Calu3 (cell line): ENCODE measurements at places on chromosomes 5 and 9. TPM values are rescaled to one million over a fixed set of nuclear protein-coding genes. Genes with fewer than 3 reads are reported as not detected.

SH3GL2 gene
- 1.1 and 1.5 TPM in 2 replicates for total RNA-seq

PCDHA13 gene
- 2.0 and 2.3 TPM in 2 replicates for total RNA-seq

FGD3 gene
- 3.1 and 4.5 TPM in 2 replicates for total RNA-seq

ATP6V0E1 gene
- 256 and 261 TPM in 2 replicates for total RNA-seq

SEMA4D gene
- total RNA-seq = 23.3 and 24.3 TPM in 2 replicates

TLX3 gene
- total RNA-seq = 6.0 and 6.5 TPM in 2 replicates

FBN2 gene
- total RNA-seq = 0.22 and 0.31 TPM in 2 replicates

WDR55 gene
- total RNA-seq = 54.2 and 59.8 TPM in 2 replicates

WNT8A gene
- not detected in 2 replicates for total RNA-seq

GRCh38 chr5:165781738-165782137 lies 2276.3 kb downstream of the MAT2B start:
- no peak for DNase-seq
- H3K27ac ChIP-seq = no peak overlapping the region
- H3K4me3 ChIP-seq = no peak overlapping the region

DNA sequence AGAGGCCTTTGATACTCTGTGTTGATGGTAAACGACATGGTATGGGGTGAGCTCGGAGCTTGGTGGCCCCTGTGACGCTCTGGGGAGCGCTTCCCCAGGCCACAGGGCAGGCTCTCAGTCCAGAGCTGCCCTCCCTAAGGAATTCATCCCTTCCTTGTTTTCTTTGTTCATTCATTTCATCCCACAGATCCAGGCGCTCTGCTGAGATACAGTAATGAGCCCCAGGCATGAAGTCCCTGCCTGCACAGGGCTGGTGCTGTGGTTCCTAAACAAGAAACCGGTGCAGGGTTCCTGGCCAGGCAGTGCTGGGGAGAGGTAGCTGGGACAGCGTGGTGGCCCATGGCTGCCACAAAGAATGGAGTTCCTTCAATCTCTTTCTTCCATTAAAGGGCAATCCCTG lies 14.4 kb downstream of the NEK6 start:
- H3K4me3 ChIP-seq = no peak overlapping the region
- H3K4me1 ChIP-seq = peaks cover 11% of the 10 kb centered on the region
- DNase-seq = no peak

GRCh38 chr5:172436879-172437369 lies 17.4 kb downstream of the SH3PXD2B start:
- peaks cover 17% of the 10 kb centered on the region for H3K36me3 ChIP-seq
- DNase-seq = no peak
- peaks cover 20% of the 10 kb centered on the region for H3K4me1 ChIP-seq
- peak overlapping the region; percentile 59 for H3K27ac ChIP-seq

DNA sequence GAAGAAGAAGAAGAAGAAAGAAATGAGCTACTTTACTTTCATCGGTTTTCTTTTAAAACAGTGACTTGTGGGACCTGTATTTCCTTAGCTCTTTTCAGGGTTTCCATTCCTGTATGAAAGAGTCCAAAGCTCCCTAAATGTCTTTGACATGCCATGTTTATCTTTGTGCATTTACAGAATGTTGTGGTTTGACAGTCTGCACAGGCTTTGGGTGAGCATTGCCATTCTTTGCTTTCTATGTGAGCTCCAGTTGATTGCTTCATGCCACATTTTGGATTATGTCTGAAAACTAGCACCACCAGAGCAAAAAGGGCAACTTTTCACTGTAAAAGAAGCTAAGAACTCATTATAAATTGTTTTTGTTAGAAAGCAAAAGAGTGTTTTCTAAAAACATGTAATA lies 733.4 kb downstream of the TLE4 start:
- no peak overlapping the region for H3K27ac ChIP-seq
- no peak overlapping the region for H3K4me3 ChIP-seq
- peaks cover 3% of the 10 kb centered on the region for H3K4me1 ChIP-seq
- H3K27me3 ChIP-seq = no peaks in the 10 kb centered on the region
- no peak for DNase-seq

DNA sequence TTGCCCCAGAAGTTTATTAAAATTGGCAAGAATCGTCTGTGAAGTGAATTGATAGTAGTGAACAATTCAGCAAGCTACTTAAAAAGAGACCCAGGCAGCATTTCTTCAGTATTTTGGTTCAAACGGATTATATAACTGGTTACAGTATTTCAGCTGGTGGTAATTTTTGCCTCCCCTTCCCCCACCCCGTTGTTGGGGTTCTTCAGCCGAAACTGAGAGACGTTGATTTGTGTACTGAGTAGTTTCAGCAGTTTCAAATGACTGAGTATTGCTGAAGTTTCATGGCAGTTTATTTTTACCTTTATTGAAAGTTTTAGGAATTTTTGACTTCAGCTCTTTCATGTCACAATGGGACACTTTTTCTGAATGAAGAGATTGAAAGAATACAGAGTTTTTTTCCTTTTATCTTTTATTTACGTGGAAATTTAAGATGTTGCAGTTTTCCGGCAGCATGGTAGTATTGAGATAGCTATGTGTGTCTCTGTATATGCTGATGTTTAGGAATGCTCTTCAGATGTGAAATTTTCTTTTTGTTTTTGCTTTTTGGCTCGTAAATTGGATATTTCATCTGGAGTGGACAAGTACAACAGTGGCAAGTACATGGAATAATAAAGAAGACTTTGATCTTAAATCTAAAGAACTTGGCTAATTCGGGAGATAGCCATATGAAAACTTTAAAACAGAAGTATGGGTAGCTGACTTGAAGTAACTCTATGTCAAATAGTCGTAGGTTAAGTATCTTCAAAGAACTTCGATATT lies 1.9 kb downstream of the GPBP1 start:
- H3K27me3 ChIP-seq = no peaks in the 10 kb centered on the region
- peak; percentile 43 for DNase-seq
- H3K4me3 ChIP-seq = peak overlapping the region; percentile 100
- H3K36me3 ChIP-seq = peaks cover 91% of the 10 kb centered on the region
- H3K4me1 ChIP-seq = peaks cover 17% of the 10 kb centered on the region

DNA sequence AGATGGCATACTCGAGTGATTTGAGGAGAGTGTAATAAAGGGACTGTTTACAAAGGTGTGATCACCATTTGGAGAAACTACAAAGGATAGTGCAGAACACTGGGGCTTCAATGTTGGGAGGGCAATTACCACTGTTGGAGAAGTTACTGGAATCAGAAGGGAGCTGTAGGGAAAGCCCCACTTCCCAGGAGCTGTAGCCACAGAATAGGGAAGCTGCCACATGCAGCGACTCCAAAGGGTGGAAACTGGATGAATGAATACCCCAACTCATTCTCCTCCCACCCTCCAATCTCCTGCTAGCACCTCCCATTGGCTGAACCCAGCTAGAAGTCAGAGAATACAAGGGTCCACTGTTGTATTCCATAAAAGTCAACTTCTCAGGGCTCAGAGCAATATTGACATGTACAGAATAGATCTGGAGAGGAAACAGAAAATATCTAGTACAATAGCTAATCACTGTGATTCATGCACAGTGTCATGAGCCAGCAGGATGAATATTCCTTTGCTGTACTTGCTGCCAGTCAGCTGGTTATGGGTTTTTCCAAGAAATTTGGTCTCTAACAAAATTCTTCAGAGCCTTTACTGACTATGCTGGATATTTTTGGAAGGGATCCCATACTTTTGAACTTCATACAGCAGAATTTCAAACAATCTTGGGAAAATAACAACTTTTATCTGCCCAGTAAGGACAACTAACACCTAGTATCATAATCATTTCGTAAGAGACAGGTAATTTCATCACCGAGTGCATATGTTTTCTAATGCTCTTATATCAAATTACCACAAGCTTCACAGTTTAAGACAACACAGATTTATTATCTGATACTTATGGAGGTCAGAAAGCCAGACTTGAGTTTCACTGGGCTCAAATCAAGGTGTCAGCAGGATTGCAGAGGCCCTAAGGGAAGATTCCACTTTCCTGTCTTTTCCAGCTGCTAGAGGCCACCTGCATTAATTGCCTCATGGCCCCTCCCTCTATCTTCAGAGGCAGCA lies 39.6 kb downstream of the PDCD1LG2 start:
- H3K4me3 ChIP-seq = no peak overlapping the region
- DNase-seq = no peak
- H3K27me3 ChIP-seq = peaks cover 29% of the 10 kb centered on the region
- H3K4me1 ChIP-seq = no peaks in the 10 kb centered on the region
- no peaks in the 10 kb centered on the region for H3K36me3 ChIP-seq

- peaks cover 26% of the 10 kb centered on the region for H3K4me1 ChIP-seq
- no peak overlapping the region for H3K4me3 ChIP-seq
- peaks cover 9% of the 10 kb centered on the region for H3K27me3 ChIP-seq
- no peak for DNase-seq
These were observed 3.2 kb upstream of the MAPK9 start for GRCh38 chr5:180294913-180295555.

- H3K4me1 ChIP-seq = no peaks in the 10 kb centered on the region
- no peak overlapping the region for H3K27ac ChIP-seq
- no peaks in the 10 kb centered on the region for H3K36me3 ChIP-seq
- H3K27me3 ChIP-seq = peaks cover 37% of the 10 kb centered on the region
- DNase-seq = no peak
These were observed 617 bp upstream of the PTPRD start for GRCh38 chr9:10613419-10613818.

- H3K36me3 ChIP-seq = peaks cover 7% of the 10 kb centered on the region
- DNase-seq = no peak
- peaks cover 8% of the 10 kb centered on the region for H3K4me1 ChIP-seq
- no peak overlapping the region for H3K4me3 ChIP-seq
- no peaks in the 10 kb centered on the region for H3K27me3 ChIP-seq
These were observed 49.4 kb downstream of the ABHD17B start for GRCh38 chr9:71861618-71862017.

GRCh38 chr9:14348373-14349145 lies 34.6 kb upstream of the NFIB start:
- H3K4me3 ChIP-seq = peak overlapping the region; percentile 80
- H3K36me3 ChIP-seq = peaks cover 15% of the 10 kb centered on the region
- no peaks in the 10 kb centered on the region for H3K27me3 ChIP-seq
- H3K27ac ChIP-seq = no peak overlapping the region
- peaks cover 11% of the 10 kb centered on the region for H3K4me1 ChIP-seq
- no peak for DNase-seq

DNA sequence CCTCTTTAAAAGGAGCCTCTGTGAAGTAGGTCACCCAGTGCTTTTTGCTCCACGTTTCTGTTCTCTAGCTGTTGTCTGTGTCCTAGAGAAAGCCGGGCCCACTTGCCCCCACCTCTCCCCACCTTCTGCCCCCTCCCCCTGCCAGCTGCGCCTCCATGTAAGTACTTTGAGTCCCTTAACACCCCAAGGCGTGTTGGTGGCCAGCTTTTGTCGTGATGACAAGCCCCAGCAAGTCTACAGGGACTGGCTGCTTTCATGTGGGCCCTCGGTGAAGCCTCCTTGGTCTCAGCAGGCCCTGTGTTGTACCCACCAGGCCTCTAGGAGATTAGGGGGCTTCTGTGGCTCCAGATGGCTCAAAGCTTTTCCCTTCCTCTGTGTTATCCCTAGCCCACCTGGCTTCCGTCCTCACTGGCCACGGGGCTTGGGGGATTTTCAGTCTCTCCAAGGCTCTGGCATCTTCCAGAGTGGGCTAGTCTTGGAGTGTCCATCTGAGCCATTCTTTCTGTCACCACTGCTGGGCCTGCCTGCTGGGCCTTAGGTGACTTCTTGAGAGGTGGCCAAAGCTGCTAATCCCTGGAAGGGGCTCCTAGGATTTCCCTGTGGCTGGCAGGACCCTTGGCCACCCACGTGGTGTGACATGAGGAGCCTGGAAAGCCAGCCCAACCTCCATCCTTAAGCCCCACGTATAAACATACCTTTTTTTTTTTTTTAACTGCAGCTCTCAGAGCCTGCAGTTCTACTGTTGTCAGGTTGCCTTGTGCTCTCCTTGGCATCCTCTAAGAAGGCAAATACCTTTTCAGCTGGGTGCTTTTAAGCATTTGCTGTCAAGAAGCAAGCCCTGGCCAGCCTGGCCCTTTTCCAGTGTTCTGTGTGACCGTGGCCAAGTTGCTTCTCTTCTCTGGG lies 1.1 kb upstream of the NDST1 start:
- peaks cover 6% of the 10 kb centered on the region for H3K36me3 ChIP-seq
- no peak overlapping the region for H3K27ac ChIP-seq
- no peak overlapping the region for H3K4me3 ChIP-seq
- H3K4me1 ChIP-seq = peaks cover 60% of the 10 kb centered on the region
- H3K27me3 ChIP-seq = no peaks in the 10 kb centered on the region

GRCh38 chr9:113589890-113590289 lies 126.4 kb downstream of the RGS3 start:
- H3K27me3 ChIP-seq = no peaks in the 10 kb centered on the region
- peaks cover 28% of the 10 kb centered on the region for H3K36me3 ChIP-seq
- H3K27ac ChIP-seq = no peak overlapping the region
- DNase-seq = no peak
- H3K4me3 ChIP-seq = no peak overlapping the region

DNA sequence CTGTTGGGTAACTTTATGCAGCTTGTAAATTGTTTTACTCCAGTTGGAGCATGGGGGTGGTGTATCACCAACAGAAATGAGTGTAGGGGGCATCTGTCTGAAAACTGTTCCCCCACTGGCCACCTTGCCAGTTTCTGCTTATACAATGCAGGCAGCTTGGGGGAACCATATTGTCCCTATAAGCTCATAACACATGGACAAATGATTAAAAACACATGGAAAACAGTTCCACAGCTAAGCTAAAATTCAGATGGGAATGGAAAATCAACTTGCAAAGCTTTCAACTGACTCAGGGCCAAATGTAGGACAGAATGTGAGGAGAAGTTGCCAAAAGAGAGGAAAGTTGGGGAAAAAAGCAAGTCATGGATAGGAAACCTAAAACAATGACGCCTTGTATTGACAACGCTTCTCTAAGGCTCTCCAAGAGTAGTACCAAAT lies 7.9 kb upstream of the CER1 start:
- H3K4me3 ChIP-seq = no peak overlapping the region
- no peaks in the 10 kb centered on the region for H3K4me1 ChIP-seq
- H3K27ac ChIP-seq = no peak overlapping the region

- no peaks in the 10 kb centered on the region for H3K27me3 ChIP-seq
- H3K27ac ChIP-seq = no peak overlapping the region
- H3K4me3 ChIP-seq = no peak overlapping the region
- DNase-seq = no peak
- H3K4me1 ChIP-seq = peaks cover 9% of the 10 kb centered on the region
These were observed 63.6 kb downstream of the MAN2A1 start for GRCh38 chr5:109753279-109753678.

DNA sequence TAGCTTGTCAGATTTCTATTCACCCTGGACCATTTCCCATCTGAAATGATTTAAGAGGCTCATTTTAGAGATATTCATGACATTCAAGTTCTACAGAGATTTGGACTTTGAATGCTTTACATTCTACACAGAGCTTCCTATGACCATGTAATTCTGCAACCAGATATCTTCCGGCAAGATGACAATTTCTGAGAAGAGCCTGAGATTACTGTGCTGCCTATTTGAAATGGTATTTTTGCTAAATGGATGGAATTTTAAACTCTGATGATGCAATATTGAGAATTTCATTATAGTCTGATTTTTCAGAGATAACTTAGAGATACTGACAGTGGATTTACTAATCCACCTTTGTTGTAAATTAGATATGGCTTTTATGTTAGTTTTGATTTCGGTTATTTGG lies 16.0 kb upstream of the ACOT12 start:
- H3K27me3 ChIP-seq = no peaks in the 10 kb centered on the region
- H3K36me3 ChIP-seq = no peaks in the 10 kb centered on the region
- peaks cover 13% of the 10 kb centered on the region for H3K4me1 ChIP-seq
- H3K4me3 ChIP-seq = no peak overlapping the region
